ENCODE measurements at places on chromosomes 16 and 17.

DNA sequence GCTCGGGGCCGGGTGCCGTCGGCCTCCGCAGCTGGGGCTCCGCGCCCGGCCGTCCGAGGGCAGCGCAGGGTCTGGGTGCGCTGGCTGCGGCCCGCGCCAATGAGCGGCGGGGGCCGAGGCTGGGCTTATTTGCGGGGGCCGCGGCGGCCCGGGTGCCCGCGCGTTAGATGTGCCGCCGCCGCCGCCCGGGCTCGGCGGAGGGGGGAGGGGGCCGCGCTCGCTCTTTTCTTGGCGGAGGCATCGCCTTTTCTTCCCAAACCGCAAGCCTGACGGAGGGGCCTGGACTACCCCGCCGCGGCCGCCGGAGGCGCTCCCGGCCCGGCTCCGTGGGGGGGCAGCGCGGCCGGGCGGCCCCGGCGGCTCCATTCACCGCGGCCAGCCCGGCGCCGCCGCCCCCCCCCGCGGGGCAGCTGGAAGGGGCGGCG lies at the start of gene NOTUM:
Gene NOTUM, minus strand, starts transcription at position 101 of the 425 bp plus-strand sequence. CDS start 278 bp downstream, outside the sequence.
- DNase-seq = no peak

- no peak for DNase-seq
These were observed 187.6 kb downstream of the FTO start for GRCh38 chr16:53891409-53892139.

DNA sequence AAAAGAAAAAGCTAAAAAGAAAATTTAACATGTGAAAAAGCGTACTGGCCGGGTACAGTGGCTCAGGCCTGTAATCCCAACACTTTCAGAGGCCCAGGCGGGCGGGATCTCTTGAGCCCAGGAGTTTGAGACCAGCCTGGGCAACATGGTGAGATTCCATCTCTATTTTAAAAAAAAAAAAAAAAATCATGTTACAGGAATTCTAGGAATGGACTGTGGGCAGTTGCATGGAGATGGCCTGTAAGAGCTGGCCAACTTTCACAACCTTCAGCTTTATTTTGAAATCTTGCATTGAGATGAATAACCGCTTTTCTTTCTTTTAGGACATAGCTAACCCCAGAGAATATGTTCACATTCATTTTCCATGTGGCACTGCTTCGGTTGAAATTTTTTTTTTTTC lies 8.2 kb upstream of the CIAO3 start:
- DNase-seq = no peak

DNA sequence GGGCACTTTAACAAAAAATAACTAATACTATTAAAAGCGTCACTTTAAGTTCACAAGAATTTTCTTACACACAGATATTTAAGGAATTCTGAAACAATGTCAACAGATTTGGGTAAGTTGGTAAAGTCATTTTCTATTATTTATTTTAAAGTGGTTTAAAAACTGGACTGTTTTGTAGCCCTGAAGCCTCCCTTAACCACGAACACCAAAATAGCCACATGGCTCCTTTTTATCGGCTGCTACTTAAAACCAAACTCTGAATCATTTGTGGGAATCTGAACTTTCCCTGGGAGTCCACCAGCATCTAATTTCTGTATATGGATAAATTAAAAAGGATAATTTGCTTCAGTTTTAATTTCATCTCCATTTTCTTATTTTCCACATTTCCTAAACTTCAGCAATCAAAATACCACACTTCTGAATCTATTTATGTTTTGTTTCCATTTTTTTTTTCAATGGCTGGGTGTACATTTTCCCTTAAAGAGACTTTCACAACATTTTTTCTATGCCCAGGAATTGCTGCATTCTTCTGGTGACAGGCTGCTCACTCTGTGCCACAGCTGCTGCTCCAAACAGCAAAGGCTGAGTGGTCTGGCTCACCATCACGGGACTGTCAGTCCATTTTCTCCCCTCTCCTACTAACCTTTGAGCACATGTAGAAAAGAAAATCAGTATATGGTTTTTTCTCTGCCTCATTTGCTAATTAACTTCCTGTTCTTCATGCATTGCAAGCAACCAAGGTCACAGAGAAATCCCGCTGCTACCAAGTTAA lies 255.5 kb upstream of the KCNJ16 start:
- no peak for DNase-seq

- no peak for DNase-seq
These were observed 19.9 kb upstream of the PLLP start for GRCh38 chr16:57304169-57305061.

DNA sequence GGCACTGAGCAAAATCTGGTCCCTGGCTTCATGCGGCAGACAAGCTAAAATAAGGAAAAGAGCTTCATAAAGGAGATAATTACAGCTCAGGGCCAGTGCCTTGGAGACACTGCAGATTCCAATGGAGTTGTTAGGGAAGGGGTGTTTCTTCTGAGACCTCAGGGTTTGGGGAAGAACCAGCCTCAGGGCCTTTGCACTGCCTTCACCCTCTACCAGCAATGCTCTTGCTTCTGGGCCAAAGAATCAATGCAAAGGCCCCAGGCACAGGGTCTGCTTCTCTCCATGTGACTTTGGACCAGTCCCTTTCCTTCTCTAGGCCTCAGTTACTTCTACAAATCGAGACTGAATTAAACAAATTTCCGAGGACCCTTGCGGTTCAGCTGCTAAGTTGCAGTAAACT lies 36.2 kb upstream of the GAN start:
- DNase-seq = no peak

Data from CD4-positive, alpha-beta T cell treated with Interleukin-4 for 4 hours (primary cell).